ENCODE measurements at places on chromosomes 2 and 18. TPM values are rescaled to one million over a fixed set of nuclear protein-coding genes. Genes with fewer than 3 reads are reported as not detected.

Gene ABCA12
- total RNA-seq: not detected

Gene NCL
- 467 TPM for total RNA-seq

GRCh38 chr18:47512726-47513435 is 261.4 kb upstream of the SKOR2 start:
- peaks cover 1% of the 10 kb centered on the region for H3K27me3 ChIP-seq
- H3K36me3 ChIP-seq: no peaks in the 10 kb centered on the region

- no peak overlapping the region for H3K4me3 ChIP-seq
- H3K27ac ChIP-seq: no peak overlapping the region
- no peaks in the 10 kb centered on the region for H3K36me3 ChIP-seq
- H3K4me1 ChIP-seq: no peaks in the 10 kb centered on the region
- no peak for DNase-seq
- H3K27me3 ChIP-seq: no peaks in the 10 kb centered on the region
These were observed 1548.8 kb upstream of the LRRTM1 start for GRCh38 chr2:81853341-81853740.

Gene DCC
- not detected for total RNA-seq

DNA sequence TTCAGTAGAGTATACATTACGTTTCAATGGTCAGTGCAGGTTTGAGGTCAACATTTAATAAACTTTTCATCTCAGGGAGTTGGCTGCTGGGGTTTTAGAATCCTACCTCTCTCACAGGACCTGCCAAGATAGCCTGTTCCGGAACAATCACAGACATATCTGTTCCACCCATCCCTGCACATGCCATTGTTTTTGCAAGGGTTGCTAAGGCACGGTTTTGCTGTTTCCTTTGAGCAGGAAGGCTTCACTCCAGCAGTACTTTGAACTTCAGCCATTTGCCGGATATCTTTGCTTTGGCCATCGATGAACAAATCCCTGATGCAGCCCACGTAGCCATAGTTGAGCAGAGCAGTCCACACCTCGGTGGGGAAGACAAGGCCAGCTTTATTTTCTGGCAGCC is 493.8 kb downstream of the NRXN1 start:
- H3K4me1 ChIP-seq: no peaks in the 10 kb centered on the region
- no peaks in the 10 kb centered on the region for H3K36me3 ChIP-seq
- peaks cover 5% of the 10 kb centered on the region for H3K27me3 ChIP-seq
- no peak overlapping the region for H3K27ac ChIP-seq

Gene FAM228A
- total RNA-seq: 0.26 TPM

DNA sequence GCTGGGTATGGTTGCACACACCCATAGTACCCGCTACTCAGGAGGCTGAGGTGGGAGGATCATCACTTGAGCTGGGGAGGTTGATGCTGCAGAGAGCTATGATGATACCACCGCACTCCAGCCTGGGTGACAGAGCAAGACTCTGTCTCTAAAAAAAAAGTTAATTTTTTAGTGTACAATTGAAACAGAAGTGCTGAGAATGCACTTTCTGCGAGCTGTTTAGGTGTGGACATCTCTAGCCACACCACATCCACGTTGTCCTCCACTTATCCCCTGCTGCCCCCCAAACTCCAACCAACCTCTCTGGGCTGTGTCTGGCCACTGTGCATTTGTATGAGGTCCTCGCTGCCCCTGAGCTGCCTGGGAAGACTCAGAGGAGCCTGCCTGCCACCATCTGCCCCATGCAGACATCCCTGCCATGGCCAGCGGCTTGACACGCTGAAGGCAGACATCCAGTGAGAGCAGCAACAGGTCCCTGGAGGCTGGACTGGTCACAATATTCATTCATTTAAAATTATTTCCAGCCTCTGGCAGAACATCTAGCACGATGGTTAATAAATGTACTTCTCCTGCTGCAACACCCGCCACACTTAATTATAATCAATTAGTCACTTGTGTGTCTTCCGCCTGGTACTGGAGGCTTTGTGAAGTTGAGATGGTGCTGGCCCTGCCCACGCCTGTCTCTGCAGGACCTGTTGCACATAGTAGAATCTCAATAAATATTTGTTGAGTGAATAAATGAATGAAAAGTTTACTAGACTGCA is 3.7 kb upstream of the AFF3 start:
- peaks cover 19% of the 10 kb centered on the region for H3K4me1 ChIP-seq
- H3K4me3 ChIP-seq: no peak overlapping the region
- no peak for DNase-seq
- H3K36me3 ChIP-seq: no peaks in the 10 kb centered on the region

Gene AGXT
- total RNA-seq: not detected

Gene SDC1
- total RNA-seq: not detected

Gene IKZF2
- 18.9 TPM for total RNA-seq

- no peak overlapping the region for H3K4me3 ChIP-seq
- no peaks in the 10 kb centered on the region for H3K4me1 ChIP-seq
- no peak for DNase-seq
- peaks cover 20% of the 10 kb centered on the region for H3K27me3 ChIP-seq
These were observed 42.4 kb downstream of the REEP1 start for GRCh38 chr2:86295066-86295465.

Gene ADD2
- 9.3 TPM for total RNA-seq

DNA sequence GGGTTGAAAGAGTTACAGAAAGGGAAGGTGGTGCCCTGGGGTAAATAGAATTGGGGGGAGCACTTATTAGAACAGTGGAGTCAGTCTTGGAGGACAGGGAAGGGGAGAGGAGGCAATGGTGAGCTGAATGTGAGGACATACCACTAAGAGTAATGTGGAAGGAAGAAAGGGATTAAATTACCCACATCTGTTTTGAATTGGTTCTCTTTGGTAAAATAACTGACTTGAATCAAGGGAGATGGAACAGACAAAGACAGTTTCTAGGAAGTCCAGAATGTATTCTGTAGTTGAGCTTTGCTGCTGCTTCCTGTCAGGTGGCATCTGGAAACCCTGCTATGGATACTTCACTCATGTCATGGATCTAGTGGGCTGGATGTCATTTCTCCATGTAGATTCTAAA is 6.7 kb downstream of the SETBP1 start:
- no peak overlapping the region for H3K4me3 ChIP-seq
- no peaks in the 10 kb centered on the region for H3K36me3 ChIP-seq
- no peaks in the 10 kb centered on the region for H3K4me1 ChIP-seq

DNA sequence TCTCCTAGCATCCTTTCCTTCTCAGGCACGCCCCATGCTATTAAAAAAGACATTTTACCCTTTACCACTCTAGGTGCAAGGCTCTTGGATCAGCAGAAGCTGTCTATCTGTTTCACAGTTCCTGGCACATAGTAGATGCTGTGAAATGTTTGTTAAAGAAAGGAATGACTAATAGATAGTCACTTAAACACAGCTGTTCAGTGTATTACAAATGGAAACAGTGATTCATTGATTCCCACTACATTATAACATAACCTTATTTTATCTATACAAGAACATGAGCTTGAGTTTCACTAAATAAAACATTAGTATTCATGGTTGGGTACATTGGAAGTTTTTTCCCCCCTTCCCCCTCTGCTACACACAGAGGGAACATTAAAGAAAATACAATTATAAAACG is 142.1 kb downstream of the ASXL3 start:
- DNase-seq: no peak
- H3K36me3 ChIP-seq: no peaks in the 10 kb centered on the region
- no peaks in the 10 kb centered on the region for H3K4me1 ChIP-seq
- H3K27ac ChIP-seq: no peak overlapping the region

DNA sequence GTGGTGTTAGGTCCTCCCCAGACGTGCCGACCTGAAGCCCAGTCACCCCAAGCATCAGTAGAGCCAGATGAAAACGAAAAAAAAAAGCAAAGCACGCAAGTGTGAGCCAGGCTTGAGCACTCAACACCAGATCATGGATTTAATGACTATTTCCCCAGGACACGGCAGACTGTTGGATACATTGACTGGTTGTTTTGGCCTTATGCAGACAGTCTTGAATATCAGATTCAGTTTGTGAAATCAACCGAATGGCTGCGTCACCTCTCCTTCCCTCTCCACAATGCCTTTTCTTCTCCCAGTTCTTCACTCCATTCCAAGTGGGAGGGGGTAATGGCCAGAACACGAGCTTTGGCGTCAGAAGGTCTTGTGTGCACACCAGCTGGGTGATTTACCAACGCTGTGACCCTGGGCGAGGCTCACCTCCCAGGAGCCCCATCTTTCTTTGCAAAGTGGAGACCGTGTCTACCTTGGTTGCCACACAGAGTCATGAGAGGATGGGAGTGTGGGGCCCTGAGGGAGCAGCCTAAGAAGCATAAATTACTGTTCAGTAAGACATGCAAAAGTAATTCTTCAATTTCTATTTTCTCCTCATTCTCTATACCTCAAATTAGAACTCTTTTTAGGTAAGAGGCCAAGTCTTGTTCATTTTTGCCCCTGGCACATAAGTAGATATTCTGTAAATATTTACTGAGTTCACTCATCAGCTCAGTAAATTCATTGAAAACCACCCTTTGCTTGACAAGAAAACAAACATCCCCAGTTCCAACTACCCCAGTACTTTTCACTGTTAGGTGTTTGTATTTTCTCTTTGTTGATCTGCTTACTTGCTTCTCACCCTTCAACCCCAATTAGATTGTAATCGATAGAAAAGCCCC is 181.1 kb upstream of the COPS8 start:
- DNase-seq: no peak
- H3K4me3 ChIP-seq: no peak overlapping the region
- no peaks in the 10 kb centered on the region for H3K36me3 ChIP-seq
- no peaks in the 10 kb centered on the region for H3K4me1 ChIP-seq

GRCh38 chr2:55419233-55419678 is 400 bp downstream of the CCDC88A start:
- DNase-seq: no peak
- H3K27ac ChIP-seq: peak overlapping the region; percentile 95
- H3K4me3 ChIP-seq: peak overlapping the region; percentile 96

DNA sequence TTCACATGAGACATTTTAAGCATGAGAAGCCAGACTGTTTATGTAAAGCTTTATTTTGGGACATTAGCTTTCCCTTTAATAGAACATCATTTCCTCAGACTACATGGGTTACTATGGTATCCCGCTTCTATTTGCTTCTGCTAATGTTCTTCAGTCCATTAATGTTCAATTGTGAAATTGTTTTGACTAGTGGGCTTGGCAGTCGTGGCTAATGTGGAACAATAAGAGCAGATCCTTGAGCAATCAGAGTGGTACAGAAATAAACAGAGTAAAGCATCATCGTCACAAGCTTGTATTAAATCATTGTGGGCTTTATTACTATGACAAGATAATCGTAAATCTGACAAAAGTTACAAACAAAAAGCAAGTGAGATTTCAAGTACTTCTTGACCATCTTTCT is 60.2 kb downstream of the PDE1A start:
- H3K36me3 ChIP-seq: no peaks in the 10 kb centered on the region
- H3K27ac ChIP-seq: no peak overlapping the region
- no peak for DNase-seq
- H3K4me3 ChIP-seq: no peak overlapping the region
- H3K4me1 ChIP-seq: no peaks in the 10 kb centered on the region
